Fibroblast of skin of right biceps (primary cell): ENCODE measurements at places on chromosomes 7 and 10.
A peak's percentile ranks its signal among the peaks of the same experiment; 100 is the strongest.

DNA sequence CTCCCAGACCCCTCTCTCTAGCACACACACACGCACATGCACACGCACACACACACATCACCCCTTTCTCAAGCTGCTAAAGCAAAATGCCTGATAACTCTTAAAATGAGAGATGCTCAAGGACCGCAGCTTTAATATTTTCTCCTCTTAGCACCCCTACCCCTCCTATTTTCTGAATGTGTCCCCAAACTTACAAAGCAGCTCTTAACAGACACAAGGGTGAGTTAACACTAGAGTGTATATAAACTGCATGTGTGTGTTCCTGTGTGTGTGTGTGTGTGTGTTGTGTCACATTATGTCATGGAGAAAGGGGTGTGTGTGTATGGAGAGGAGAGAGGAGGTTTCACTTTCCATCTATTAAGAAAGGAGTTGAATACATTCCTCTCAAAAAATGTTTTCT, 1.3 kb downstream of the PTN start:
- no peak for DNase-seq

- DNase-seq, result peak; percentile 92
Observed at GRCh38 chr7:40493609-40494051, 358.8 kb downstream of the SUGCT start.

DNA sequence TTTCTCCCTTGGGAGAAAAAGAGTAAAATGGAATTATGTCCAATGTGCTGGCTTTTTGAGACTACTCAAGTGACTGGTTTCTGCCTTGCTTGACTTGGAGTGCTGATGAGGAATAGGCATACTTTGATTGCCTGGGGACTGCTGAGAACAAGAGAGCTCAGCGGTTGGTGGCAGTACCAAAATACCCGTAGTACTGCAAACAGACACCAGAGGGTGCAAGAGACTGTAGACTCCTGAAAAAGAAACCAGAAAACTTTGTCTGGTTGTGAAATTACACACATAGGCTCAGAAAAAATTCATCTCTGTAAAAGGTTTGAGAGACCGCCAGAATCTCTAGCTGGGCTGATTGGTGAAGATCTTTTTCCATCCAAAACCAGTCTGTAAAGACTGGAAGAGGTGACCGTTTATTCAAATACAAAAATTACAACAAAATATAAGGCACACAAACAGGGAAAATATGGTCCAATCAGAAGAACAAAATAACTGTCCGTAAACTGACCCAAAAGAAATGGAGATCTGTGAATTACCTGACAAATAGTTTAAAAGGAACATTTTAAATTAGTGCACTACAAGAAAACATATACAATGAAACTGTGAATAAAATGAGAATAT, 18.5 kb downstream of the BICC1 start:
- DNase-seq, result peak; percentile 76

GRCh38 chr7:26008428-26008827, 143.6 kb upstream of the NFE2L3 start:
- no peak for DNase-seq

- DNase-seq, result no peak
Observed at GRCh38 chr7:112271162-112271561, 64.7 kb downstream of the ZNF277 start.

- DNase-seq, result no peak
Observed at GRCh38 chr10:33410860-33411234, 76.4 kb upstream of the NRP1 start.

GRCh38 chr10:30386801-30387588, 37.9 kb upstream of the MTPAP start:
- DNase-seq, result no peak

DNA sequence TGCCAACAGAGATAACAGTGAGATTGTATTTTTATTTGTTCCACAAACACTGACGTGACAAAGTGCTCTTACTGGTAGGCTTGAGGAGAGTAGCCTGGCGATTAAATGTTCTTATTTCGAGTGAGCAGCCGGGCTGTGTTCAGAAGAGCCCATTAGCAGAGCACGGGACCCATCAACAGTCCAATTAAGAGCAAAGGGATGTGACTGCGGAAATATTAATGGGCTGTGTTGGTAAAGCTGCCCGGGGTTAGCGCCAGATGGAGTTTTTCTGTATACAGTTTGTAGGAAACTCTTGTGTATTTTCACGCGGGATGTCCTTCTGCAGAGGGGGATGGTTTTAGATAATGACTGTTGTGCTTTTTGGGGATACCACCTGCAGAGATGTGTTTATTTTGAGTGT, 104.3 kb downstream of the KIAA1217 start:
- no peak for DNase-seq

DNA sequence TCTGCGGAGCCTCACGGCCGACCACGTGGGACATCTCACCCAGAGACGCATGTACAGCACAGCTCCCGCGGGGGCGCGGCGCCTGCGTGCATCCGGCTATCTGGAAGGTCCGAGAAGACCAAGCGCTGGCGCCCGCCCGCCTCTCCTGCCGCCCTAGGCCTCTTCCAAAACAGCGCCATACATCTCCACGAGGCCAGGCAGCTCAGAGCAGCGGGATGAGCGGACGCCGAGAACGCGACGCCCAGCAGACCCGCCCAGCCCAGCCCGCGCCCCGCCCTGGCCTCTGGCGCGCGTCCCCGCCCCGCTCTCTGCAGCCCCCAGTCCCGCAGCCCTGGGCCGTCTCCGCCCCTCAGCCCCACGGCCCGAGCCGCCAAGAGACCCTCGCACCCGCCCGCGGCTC, 20.3 kb upstream of the LANCL2 start:
- DNase-seq, result no peak

DNA sequence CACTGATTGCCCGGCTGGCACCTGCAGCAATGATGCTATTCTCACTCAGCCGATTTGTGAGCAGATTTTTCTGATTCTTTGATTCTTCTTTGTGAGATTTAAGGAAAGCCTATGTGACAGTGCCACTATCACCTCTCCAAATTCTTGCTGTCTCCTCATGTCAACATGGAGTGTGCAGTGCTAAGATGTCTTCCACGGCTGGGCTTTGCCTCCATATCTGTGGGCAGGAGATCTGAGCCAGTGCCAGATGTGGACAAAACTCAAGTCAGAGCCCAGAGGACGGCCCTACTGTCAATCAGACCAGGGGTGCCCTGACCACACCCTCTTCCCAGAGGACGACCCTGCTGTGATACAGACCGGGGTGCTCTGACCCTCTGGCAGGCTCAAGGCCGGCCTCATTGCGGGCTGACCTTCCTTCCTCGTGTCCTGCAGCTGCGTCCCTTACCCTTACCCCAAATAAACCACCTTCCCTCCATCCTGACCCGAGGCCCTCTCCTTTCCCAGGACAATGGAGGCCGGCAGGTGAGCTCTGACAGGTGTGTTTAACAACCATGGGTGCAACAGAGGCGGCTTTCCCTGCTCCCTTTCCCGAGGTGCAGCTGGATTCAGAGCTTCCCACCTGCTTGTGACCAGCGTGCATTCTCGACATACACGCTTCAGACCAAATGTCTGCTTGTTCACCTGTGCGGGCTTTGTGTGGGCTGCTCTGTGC, 221.4 kb downstream of the ADARB2 start:
- DNase-seq, result no peak

DNA sequence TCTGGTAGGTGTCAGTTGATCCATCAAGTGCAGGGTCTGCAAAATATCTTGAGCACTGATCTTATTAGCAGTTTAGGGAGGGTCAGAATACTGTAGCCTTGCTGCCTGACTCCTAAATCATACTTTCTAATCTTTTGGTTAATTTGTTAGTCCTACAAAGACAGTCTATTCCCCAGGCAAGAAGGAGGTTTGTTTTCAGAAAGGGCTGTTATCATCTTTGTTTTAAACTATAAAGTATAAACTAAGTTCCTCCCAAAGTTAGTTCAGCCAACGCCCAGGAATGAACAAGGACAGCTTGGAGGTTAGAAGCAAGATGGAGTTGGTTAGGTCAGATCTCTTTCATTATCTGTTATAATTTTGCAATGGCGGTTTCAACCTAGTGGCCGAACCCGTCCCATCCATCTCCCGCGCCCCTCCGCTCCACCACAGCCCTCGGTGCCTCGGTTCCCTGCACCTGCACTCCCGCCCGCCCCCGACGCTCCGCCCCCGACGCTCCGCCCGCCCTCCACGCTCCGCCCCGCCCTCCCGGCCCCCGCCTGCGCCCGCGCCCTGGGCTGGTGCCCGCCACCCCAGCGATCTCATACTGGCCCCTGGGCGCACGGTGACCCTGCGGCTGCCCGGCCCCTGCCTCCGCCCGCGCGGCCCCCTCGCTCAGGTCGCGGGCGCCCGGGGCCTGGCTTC, at the start of gene ADCK2:
ADCK2 (plus strand) TSS at position 564 of the 681 bp plus-strand sequence. CDS start 386 bp downstream, outside the sequence.
- peak; percentile 17 for DNase-seq

GRCh38 chr10:15780353-15781135, 60.8 kb upstream of the ITGA8 start:
- DNase-seq, result peak; percentile 10

DNA sequence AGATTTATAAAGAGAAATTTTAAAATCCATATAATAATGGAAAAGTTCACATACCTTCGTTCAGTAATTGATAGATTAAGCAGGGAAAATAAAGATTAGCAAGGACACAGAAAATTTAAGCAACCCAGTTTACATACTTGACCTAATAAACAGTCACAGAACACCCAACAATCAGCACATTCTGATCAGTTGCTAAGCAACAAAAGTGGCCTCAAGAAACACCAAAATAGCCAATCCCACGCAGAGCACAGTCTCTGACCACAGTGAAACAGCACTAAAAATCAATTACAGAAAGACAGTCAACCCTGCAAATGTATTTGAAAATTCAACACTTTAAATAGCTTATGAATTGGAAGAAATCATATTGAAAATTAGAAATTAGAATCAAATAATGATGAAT, 39.3 kb upstream of the DRGX start:
- no peak for DNase-seq

- no peak for DNase-seq
Observed at GRCh38 chr10:104802941-104803340, 161.9 kb downstream of the SORCS3 start.

- no peak for DNase-seq
Observed at GRCh38 chr10:79055100-79055782, 13.5 kb upstream of the ZMIZ1 start.

DNA sequence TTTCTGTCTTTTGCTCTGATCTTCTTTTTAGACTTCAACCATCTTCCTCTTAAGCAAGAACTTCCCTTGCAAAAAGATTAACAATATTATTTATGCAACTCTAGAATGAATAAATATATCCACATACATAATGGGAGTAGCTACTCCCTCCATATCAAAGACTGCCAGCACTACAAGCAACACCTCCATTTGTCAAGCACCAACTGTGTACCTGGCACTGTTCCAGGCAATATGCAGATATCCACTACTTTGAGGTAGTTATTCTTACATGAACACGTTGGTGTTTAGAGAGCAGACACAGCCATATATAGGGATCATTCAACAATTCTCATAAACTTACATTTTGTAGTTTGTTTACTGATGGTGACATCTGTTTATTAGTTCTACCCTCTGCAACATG, 83.6 kb upstream of the CACNB2 start:
- DNase-seq, result no peak

- DNase-seq, result peak; percentile 72
Observed at GRCh38 chr10:69051303-69051702, 36.6 kb upstream of the SRGN start.

DNA sequence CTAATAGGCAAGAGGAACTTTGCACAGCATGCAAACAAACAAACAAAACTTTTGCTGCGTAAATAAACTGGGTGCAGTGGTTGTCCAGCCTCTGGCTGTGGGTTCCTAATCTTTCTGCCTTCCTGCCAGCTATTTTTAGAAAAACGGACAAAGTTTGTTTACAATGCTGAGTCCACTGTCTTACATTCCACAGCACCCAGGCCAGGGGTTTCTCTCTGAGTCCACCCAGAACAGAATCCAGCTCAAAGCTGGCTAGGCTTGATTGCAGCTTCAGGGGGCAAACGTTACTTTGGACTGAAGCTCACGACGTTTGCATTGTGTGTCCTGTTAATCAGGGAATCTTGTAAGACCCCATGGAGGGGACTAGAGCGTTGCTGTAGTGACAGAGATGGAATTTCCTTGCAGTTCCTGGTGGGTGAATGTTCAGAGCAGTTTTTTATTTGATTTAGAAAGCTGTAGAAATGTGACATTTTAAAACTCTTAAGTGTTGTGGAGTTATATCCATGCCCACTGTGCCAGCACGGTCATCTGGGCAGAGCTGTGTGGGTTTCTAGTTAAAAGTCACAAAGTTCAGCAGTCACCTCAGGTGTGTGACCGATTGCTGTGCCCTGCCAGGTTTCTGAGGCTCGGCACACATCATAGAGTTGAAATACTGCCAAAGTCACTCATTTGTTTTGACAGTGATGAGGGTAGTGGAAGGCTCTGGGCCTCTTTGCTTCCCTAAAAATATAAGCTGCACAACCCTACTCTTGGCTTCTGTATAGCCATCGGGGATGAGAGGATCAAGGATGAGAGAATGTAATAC, 247.0 kb downstream of the STK31 start:
- DNase-seq, result no peak

- DNase-seq, result no peak
Observed at GRCh38 chr10:131352765-131353290, 41.3 kb upstream of the TCERG1L start.

- peak; percentile 89 for DNase-seq
Observed at GRCh38 chr10:89427629-89428028, 13.3 kb downstream of the IFIT5 start.

DNA sequence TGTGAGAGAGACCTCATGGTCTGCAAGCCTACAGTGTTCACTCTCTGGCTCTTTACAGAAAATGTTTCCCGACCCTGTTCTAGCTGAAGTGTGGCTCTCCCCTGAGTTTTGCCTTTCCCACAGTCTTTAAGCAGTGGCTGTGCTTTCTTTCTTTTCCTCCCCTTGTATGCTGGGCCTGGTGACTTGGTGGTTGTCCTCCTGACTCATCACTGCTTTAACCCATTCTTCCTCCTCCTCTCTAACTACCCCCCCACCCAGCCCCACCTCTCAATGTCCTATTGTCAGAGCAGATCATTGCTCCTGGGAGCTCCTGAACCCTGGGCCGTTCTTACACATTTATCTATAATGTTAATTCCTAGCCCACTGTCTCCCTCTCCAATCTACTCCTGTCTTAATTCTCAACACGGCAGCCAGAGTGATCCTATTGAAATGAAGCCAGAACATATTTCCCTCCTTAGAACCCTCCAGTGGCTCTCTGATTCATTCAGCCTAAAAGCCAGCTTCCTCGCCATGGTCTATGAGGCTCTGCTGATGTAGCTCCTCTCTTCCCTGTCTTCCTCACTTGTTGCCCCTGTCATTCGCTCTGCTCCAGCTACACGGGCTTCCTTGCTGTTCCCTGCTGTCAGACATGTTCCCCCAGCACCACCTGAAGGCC, 55.0 kb downstream of the DENND11 start:
- peak; percentile 10 for DNase-seq

DNA sequence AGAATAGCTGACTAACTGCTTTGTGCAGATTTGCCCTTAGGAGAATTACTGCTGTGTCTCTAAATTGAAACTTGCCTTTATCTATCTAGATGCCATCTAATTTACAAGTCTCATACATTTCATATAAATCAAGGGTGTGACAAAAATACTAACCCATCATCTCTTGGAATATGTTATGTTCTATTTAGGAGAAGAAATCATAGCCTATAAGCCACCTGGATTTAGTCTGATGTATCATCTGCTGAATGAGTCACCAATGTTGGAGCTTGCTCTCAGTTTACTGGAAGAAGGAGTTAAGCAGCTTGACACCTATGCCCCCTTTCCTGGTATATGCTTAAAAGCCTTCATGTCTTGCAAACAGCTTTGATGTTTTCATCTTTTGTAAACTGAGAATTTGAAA, 43.5 kb downstream of the NUP205 start:
- DNase-seq, result no peak

GRCh38 chr7:138705167-138705566, 4.0 kb upstream of the SVOPL start:
- DNase-seq, result no peak

- no peak for DNase-seq
Observed at GRCh38 chr10:97760461-97761257, 11.1 kb downstream of the SFRP5 start.
